ENCODE measurements at places on chromosomes 7 and 10.

DNA sequence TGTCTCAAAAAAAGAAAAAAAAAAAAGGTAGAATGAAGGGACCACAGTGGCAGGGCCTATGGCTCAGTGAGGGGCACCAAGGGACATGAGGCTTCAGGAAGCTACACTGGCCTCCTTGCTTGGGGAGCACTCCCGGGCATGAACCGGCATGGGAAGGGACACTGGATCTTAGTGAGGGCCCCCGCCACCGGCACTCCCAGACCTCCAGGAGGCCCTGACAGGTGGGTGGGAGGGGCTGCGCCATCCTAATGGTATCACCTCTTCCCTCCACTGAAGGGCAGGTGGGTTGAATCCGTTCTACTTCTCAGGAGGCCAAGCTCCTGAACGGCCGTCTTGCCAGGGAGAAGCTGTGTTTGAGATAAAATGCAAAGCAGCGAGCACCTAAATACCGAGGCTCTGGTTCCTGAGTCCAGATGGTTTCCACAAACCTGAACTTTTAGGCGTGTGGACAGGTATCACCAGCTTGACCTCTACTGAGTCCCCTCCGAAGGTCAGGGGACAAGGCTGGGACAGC lies 69.8 kb downstream of the C10orf143 start:
- DNase-seq, result no peak

GRCh38 chr10:126170776-126171175 lies 217.5 kb downstream of the ADAM12 start:
- no peak for DNase-seq

DNA sequence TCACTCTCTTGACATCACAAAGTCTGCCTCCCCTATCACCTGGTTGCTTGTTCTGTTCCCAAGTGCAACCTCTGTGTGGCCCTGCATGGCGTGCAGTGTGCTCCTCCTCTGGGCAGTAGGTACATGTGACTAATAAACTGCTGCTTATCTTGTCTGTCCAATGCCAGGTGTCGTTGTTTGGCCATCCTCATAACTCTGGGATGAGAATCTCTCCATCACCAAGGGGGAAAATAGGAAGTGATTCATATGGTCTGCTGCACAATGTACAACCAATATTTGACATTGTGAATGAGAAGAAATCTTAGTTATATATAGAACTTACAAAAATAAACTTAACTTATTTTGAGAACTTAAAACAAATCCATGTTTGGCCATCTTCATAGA lies 135.2 kb downstream of the INHBA start:
- DNase-seq, result no peak

- DNase-seq, result no peak
Measured at GRCh38 chr10:129233351-129234148, 233.5 kb upstream of the MGMT start.

- no peak for DNase-seq
Measured at GRCh38 chr10:70771311-70772194, 13.6 kb downstream of the TBATA start.

DNA sequence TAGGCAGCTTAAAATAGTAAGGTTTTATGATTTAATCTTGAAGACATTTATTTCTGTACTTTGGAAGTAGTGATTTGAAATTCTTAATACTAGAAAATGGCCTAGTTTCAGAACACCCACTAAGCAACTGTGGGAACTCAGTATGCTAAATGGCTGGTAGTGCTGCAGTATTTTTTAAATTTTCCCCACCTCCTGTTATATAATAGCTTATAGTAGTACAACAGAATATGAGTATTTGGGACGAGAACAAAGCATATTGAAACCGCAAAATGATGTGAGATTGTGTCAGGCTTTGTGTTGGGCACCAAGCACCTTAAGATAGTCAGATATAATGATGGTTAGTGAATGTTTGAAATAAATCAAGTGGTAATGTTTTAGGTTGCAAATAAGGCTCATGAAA lies 8.1 kb downstream of the SHOC2 start:
- DNase-seq, result no peak

- no peak for DNase-seq
Measured at GRCh38 chr7:69624435-69625230, 26.4 kb downstream of the AUTS2 start.

GRCh38 chr10:61642676-61643075 lies 20.1 kb upstream of the CABCOCO1 start:
- no peak for DNase-seq

DNA sequence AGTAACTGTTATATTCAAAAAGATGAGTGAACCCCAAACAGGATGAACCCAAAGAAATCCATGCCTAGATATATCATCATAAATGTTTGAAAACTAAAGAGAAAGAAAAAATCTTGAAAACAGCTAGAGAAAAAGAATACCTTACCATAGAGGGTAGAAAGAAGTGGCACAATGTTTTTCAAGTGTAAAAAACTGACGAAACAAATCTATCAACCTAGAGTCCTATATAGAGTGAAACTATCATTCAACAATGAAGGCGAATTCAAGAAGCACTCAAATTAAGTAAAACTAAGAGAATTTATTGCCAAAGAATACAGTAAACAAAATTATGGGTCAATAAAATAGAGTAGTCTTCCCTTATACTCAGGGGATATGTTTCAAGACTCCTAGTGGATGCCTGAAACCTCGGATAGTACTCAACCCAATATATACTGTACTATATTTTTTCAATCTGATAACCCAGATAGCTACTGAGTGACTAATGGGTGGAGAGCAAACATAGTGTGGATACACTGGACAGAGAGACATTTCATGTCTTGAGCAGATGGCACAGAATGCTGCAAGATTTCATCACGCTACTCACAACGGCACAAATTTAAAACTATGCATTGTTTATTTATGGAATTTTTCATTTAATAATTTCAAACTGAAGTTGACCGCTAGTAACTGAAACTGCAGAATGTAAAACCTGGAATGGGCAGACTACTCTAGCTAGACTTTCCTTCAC lies 52.6 kb upstream of the TMEM106B start:
- no peak for DNase-seq

GRCh38 chr10:108132303-108132702 lies 967.8 kb upstream of the SORCS1 start:
- DNase-seq, result no peak

Data from activated T-helper 1 cell treated with anti-CD3 and anti-CD28 coated beads, Interleukin-12 subunit alpha, Interleukin-12 subunit beta, Interleukin-2, Interleukin-4 antibody, amounts not matched to agents 30 ng/mL and 10 ng/mL and 1 ng/mL, durations not matched to agents 14 hours and 24 hours and 36 hours (primary cell).